Stimulated activated CD8-positive, alpha-beta memory T cell treated with anti-CD3 and anti-CD28 coated beads, Interleukin-7, amount 100 ng/mL, for 1 hour (primary cell): ENCODE measurements at places on chromosomes 5 and 9.

DNA sequence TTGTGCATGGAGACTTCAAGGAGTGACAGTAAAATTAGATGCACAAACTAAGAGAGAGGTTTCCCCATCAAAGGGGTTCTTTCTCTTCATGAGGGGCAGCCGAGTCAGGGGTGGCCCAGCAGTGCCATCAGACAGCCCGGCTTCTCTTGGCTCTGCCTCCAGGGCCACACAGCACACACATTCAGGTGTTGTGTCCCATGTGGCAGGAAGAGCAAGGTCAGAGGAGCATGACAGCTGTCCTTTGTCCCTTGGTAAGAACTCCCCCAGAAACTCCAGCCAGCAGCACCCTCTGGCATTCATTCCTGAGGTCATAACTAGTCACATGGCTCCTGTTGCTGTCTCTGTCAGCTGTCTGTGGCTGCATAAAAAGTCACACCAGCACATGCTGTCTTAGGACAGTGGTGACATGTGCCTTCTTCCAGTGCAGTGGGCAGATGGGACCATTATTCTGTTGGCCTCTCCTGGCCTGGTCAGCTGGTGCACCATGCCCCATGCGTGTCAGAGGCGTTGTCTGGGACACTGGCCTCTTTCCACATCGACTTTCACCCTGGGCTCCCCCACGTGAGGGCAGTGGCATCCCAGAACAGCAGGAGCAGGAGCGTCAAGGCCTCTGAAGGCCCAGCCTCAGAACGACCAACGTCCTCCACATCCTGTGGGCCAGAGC, 78.4 kb upstream of the OTULINL start:
- DNase-seq, result no peak

DNA sequence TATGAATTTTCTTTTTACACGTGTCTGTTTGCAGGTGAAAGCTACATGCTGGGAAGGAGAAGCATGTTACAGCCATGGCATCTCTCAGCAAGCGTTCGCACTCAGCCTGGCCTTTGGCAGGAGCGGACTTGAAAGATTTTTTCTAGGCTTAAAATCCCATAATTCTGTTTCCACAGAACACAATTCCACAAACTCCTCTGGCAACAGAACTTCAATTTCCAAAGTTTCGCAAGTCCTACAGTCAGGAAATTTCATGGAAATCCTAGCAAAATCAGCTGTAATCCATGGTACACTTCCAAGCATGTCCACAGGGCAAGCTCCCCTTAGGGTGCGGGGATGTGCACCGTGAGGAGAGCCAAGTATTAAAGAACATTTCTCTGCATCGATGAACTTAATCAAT, 35.9 kb downstream of the SUB1 start:
- DNase-seq, result no peak

DNA sequence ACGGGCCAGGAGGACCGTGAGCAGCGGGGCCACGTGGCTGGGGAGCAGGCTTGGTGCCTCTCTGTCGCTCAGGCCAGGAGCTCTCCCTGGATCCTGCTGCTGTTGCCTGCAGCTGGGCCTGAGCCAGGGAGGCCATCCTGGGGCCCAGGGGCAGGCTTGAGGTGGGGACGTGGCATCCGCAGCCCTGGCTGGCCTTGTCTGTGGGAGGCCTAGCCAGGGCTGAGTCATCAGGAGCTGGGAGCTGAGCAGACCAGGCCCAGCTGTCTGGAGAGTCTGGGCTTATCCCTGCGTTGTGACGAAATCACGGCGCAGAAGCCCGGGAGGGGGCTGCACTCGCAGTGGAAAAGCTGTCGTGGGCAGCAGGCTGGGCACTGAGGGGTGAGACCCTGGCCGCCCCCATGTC, 138.8 kb upstream of the COL5A1 start:
- DNase-seq, result no peak

GRCh38 chr9:126109575-126109974, 217.1 kb upstream of the MVB12B start:
- no peak for DNase-seq

DNA sequence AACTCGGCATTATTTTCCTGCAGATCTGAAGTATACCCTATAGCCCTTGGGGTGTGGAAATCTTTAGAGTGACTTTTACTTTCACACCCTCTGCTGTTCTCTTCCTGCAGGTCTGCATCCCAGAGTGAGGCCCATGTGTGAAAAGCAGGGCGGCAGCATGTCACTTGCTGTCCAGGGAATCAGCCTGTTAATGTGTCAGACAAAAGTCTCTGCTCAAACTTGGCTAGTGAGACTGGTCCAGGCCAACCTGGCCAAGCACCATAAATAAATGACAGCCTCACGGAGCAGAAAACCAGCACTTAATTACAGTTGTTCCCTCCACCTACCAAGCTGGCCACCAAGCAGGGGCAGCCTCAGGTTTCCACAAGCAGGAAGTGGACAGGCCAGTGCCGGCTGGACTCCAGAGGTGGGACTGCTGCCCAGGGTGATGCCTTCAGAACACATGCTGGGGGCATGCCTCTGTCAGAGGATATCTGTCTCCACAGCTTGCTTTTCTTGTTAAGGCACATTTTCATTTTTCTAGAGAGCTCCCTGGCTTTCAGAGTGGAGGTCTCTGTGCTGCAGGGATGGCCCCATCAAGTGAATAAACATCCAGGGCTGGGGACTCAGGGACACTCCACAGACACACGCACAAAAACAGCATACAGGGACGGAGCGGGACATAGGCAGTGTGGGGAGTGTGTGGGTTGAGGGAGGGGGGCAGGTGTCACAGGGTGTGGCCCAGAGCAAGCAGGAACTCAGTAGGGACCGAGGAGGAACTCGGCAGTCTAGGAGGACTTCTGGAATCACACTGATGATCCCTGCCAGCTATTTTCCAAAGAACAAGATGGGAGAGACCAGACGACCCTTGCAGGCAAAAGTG, 243.8 kb upstream of the IRX1 start:
- DNase-seq, result no peak

DNA sequence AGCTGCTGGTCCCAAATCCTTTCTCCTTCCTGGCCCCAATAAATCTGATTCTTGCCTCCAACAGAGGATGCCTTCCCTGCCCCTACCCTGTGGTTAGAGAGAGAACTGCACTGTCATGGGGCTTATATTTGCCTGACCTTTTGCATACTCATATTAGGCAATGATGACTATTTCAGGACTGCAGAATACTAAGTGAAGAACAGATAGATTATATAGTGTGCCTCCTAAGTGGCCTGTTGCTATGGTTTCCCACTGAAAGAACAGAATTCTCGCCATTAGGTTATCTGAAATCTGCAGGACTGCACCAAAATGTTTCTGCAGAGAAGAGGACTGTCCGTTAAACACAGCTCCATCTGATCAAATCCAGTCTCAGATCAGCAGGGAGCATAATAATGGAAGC, 87.3 kb upstream of the CCNG1 start:
- DNase-seq, result no peak

GRCh38 chr9:133167096-133167730, 3.5 kb upstream of the GBGT1 start:
- DNase-seq, result no peak

GRCh38 chr9:75490326-75490725, 400.1 kb upstream of the PCSK5 start:
- DNase-seq, result no peak

- DNase-seq, result no peak
Observed at GRCh38 chr5:33470544-33470943, 29.8 kb downstream of the TARS1 start.

- no peak for DNase-seq
Observed at GRCh38 chr9:129336601-129337331, 158.7 kb upstream of the IER5L start.

DNA sequence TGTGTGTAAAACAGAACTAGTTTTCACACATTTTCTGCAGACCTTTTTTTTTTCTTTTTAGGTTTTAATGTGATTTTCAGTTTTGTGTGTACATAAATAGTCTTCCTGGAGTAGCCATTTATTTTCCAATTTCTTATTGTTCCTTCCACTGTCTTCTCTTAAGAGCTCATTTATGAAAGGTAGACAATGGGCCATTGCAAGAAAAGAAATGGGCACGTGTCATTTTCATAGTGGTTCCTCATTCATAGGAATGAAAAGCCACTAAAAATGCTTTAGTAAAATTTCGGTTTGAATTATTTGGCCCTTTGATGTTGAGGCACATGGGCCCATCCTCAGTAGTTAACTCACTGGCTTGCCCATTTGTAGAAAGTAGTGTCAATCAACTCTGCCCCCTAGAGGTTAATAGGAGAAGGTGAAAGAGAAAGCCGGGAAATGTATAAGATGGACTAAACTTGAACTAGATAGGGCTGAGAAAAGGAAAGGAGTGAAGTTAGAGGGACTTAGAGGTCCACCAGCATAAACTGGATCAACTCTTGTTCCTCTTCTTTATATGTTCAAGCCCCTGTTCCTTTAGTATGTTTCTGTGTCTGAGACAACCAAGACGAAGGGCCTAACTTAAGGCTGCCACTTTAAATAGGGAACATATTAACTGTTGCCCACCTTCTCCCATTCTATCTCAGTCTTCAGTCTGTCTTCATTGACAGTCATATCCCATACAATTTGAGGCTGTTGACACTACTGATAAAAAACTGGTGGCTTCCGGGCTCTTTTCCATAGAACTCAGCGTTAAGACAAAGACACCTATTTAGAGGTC, 72.6 kb downstream of the SMARCA2 start:
- DNase-seq, result no peak

DNA sequence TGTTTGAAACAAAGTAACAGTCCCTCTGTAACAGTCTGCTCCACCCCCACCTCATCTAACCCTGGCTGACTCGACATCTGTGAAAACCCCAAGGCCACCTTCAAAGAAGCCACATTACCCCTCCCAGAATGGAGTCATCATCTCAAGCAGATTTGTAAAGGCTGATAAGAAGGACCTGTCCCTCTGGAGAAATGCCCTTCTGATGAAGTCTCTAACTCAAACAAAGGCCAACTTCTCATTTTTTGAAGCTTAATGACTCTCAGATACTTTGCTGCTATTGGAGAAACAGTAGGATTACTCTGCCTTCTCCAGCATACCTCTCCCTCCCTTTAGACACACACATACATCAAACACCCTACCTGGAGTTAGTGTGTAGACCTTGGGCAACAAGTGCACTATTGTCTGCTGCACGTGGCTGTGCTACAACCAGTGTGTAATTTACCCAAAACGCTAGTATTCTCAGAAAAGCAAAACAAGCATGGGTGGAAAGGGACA, 5.3 kb upstream of the SUSD1 start:
- no peak for DNase-seq

- no peak for DNase-seq
Observed at GRCh38 chr9:2159521-2160454, 144.6 kb downstream of the SMARCA2 start.

GRCh38 chr9:105064248-105065097, 136.5 kb upstream of the ABCA1 start:
- no peak for DNase-seq

GRCh38 chr9:89814340-89815040, 209.7 kb downstream of the GADD45G start:
- no peak for DNase-seq

- peak; percentile 34 for DNase-seq
Observed at GRCh38 chr9:114487607-114488300, 17.5 kb downstream of the WHRN start.

- no peak for DNase-seq
Observed at GRCh38 chr9:36142510-36143244, 6.1 kb downstream of the GLIPR2 start.

DNA sequence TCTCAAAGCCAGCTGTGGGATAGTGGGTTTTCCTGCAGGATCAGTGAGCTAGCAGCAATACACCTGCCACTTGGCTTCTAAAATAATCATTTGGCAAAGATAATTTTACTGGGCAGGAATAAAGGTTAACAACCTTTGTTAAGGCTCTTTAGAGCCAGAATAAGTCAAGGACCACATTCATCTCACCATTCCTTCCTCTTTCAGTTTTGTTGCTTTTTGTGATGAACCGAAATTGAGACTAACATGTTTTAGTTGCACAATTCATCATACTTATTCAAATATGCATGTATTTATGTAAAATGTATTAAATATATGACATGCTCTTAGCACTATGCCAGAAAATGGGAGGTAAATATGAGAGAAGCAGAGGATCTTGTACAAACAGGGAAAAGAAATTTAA, 824.4 kb upstream of the TYRP1 start:
- no peak for DNase-seq

DNA sequence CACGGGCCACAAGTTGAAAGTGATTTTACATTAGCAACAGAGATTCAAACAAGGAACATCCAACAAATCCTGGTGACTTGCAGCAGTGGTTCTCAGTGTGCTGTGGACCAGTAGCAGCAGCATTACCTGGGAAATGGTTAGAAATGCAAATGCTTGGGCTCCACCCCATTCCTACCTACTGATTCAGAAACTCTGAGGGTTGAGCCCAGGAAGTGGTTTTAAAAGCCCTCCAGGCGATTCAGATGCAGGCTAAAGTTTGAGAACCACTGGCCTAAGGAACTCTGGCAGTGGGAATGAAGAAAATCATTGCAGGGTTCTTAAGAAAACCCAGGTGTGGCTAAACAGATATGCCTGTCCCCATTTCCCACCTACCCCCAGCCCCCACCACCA, 398.8 kb downstream of the ENC1 start:
- no peak for DNase-seq

DNA sequence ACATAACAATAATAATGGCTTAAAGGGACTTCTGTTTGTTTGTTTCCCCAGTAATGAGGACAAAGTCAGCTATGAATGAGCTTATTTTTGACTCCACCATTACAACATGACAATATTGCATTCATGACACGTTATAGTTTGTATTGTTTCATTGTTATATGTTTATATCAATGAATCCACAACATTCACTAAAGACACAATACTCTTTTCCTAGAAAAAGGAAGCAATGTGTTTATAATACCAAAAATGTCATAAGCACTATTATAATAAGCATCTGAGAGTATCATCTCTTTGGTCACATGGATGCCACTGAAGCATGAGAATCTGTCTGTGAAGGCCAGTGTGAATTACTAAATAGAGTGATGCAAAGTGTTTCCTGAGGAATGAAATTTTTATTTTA, 1026.9 kb upstream of the C9orf72 start:
- DNase-seq, result no peak

GRCh38 chr5:180988592-180988991, at the start of gene BTNL3:
BTNL3 (plus strand) TSS chr5:180988846; CDS start chr5:180989029, 183 bp downstream.
- DNase-seq, result no peak

DNA sequence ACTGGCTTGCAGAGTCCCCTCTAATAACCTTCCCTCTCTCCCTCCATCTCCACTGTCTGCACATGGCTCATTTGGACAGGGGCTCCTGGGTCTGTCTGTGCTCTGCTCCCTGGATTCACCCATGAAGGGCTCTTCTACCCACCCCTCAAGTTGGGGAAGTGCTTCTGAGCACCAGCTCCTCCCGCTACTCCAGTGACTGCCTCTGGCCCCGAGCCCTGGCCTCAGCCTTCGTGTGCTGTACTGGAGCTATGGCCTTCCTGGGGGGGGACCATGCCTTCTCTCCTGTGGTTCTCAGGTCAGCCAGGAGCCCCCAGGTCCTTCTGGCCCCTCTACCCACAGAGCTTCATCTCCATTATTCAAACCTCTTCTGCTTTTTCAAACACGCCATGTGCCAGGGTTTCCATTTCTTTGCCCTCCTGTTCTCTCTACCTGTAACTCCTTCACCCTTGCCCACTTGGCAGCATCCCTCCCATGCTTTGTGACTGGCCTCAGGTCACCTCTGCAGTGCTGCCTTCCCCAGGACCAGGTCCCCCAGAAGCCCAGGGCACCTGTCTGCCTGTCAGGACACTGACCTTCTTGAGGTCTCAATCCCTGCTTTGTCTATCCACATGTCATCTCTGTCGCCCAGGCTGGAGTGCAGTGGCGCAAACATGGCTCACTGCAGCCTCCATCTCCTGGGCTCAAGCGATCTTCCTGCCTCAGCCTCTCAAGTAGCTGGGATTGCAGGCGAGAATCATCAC, 9.5 kb downstream of the SH3PXD2B start:
- DNase-seq, result no peak
